Hematopoietic multipotent progenitor cell treated with erythropoietin and hydrocortisone succinate and interleukin-3 and kit ligand, for 15 days (in vitro differentiated cells): ENCODE measurements at places on chromosomes 12 and 14.
A peak's percentile ranks its signal among the peaks of the same experiment; 100 is the strongest.

- no peak for DNase-seq
Observed at GRCh38 chr12:1205512-1206060, 214.6 kb downstream of the ERC1 start.

DNA sequence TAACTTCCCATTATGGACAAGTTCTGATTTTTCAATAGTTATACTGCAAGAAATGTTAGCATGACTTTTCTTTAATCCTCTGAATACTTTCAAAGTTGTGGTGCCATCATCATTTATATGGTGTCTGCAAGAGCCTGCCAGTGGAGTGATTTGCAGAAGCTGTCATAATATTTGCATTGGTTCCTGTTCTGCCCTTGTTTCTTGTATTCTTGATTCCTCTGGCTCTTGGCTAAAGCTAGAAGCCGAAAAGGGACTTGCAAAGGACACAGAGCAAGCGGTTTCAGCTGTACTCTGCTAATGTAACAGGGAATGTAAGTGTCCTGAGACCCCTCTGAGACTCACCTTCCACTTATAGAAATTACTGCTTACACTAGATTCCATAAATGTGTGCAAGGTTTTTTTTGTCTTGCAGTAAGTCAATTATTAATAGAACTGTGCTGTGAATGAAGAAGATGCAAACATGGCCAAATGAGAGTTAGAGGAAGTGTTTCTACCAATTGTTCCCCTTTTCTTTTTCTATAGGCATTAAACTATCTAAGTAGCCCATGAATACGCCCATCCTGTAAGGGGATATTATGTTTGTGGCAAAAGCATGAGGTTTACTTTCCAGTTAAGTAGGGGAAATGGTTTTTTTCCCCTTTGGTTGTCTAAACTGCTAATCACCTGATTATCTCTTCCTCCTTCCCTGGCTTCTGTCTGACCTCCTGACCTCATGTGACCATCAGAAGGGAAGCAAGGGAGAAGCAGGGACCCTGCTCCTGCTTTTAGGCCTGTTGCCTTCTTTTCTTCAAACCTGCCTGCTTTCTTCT, 5.3 kb downstream of the DYRK4 start:
- DNase-seq = no peak

- peak; percentile 49 for DNase-seq
Observed at GRCh38 chr14:96852823-96853422, 55.7 kb downstream of the VRK1 start.

- DNase-seq = no peak
Observed at GRCh38 chr12:120597861-120598260, 16.7 kb upstream of the POP5 start.

- no peak for DNase-seq
Observed at GRCh38 chr14:54568821-54569595, 2.1 kb downstream of the SAMD4A start.

GRCh38 chr12:120537856-120538220, 3.7 kb downstream of the RNF10 start:
- DNase-seq = no peak

GRCh38 chr14:26896447-26896846, 298.6 kb upstream of the NOVA1 start:
- no peak for DNase-seq

- DNase-seq = no peak
Observed at GRCh38 chr12:16187660-16188059, 89.8 kb downstream of the SLC15A5 start.
